ENCODE measurements at places on chromosomes 3 and 15.

DNA sequence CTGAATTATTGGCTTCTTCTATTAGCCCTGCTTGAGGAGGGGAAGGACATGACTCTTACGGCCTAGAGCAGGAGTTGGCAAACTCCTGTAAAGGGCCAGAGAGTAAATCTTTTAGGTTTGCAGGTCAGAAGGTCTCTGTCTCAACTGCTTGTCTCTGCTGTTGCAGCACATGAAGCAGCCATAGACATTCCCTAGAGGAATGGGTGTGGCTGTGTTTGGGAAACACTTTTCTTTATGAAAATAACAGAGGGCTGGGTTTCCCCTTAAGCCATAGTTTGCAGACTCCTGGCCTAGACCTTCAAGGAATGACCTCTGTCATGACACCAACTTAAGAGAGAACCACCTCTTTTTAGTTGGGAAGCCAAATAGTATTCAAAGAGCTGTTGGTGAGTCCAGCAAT lies 10.3 kb downstream of the TRAK1 start:
- DNase-seq = no peak

- DNase-seq = no peak
Measured at GRCh38 chr3:178147001-178147400, 389.2 kb upstream of the KCNMB2 start.

GRCh38 chr15:68379759-68380290 lies 52.1 kb downstream of the ITGA11 start:
- no peak for DNase-seq

- no peak for DNase-seq
Measured at GRCh38 chr3:45953536-45953935, 10.3 kb downstream of the CXCR6 start.

DNA sequence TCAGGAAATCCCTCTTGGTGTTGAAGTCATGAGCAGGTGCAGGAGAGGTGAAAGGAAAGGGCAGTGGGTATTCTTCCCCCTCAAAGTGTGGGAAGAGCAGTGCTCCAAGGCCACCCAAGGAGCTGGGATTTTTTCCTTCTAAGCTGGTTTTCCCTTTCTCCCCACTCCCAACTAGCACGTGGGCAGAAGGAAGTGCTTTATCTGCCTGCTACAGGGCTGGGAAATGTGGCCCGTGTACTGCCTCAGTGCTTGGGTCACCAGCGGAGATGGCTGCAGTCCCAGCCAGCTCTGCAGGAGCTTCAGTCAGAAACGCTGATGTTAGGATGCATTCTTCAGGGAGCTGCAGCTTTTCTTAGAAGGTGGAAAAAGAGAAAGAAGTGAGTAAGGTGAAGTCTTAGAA lies 99.2 kb downstream of the CACNA1D start:
- no peak for DNase-seq

DNA sequence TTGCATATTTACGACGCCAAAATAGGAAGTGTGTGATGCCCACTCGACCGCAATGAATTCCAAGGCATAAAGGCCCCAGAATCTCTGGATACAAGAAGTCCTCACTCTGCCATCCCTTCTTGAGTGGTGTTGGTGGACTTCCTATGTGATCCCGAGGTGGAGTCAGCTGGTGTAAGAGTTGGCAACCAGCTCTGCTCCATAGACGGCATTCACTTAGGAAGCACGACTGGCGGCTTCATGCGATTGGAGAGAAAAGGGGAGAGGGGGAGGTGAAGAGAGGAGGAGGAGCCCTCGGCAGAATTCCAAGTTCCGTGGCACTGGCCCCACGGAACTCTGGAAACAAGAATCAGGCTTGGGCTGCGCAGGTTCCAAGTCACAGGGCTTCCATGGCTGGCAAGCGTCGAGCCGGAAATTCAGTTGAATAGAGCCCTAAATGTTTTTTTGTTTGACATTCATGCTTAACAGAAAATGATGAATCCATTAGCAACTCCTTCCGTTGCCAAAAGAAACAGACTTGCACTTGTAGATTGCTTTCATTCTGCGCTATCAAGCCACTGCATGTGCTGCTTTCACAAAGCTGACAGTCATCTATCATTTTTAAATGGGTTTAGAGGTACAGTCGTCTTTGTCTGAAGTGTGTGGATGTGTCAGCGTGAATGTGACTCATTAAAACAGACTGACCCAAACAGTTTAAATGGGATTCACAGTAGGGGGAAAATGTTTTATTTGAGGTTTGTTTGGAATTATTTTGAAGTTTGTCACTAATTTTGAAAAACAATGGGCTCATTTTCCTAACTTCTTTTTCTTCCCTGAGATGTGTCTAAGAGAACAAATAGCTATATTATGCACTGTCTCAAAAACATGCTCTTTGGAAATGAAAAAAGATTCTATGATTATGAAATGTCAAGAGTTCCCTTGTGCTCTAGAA lies 428.3 kb upstream of the ATP11B start:
- no peak for DNase-seq

DNA sequence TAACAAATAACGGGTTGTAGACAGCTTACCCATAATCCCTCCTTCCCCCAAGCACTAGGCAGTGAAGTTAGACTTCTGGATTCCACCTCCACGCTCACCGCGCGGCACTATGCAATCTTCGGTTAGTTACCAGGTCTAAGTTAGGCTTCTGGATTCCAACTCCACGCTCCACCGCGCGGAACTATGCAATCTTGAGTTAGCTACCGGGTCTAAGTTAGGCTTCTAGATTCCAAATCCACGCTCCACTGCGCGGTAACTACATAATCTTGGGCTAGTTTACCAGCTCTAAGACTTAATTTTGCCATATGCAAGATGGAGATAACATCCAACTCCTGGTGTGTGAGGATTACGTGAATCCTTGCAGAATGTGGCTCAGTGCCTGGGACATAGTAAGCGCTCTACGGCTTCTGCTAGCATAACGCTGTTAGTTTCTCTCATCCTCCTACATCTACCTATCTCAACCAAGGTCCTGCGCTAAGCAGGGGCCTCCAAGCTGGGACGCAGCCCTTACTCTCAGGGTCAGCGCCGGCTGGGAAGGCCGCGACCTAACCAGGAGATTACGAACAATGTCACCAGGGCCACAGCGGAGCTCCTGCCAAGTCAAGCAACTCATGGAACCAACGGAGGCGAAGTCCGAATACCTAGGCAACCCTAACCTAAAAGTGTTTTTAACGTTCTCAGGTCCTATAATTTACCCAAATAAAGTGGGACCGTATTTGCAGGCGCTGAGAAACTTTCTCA lies 497 bp upstream of the RPLP1 start:
- DNase-seq = peak; percentile 24

DNA sequence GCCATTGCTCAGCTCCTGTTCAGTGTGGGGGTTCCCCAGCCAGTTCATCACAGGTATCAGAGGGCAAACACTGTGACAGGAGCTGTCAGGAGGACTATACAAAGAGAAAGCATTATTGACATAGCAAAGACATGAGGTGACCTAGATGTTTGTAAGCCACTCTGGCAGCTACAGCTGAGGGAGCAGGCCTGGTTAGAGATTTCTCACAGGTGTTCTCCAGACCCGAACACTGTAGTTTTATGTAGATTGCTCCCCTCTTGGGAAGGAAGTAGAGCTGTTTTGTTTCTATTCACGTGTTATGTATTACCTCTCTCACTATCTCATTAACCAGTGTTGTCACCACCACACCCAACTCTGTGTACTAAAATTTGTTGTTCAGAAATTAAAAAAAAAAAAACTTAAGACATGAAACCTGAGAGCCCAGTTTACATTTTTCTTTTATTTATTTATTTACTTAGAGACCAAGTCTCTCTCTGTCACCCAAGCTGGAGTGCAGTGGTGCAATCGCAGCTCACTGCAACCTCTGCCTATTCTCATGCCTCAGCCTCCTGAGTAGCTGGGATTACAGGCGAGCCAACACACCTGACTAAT lies 123.7 kb downstream of the RBPMS2 start:
- DNase-seq = no peak

- no peak for DNase-seq
Measured at GRCh38 chr3:178671791-178672190, 135.6 kb downstream of the KCNMB2 start.

DNA sequence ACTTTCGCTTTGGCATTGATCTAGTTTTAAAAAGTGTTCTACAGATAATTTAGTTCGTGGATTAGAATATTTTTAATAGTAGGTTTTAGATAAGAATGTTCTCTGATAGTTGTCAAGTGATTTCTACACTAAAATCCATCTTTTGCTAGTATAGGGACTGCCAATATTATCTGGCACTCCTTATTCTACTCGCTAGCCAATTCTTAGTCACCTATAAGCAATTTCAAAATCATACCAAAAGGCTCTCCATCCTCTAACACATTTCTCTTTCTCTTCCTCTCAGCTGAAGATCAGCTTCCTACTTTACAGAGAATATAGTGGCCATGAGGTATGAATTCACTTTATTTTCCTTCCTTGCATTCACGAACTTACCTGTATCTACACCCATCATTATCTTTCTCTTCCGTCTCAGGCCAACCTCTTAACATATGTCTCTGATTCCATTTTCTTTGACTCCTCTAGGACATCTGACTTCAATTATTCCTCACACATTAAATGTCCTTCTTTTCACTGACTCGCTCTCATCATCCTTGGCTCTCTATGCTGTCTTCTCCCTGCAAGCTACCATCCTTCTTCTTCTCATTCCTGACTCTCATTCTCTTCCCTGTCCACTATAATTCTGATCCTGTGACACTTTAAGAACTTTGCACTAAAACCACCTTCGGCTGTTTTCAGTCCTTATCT lies 35.5 kb downstream of the C3orf80 start:
- DNase-seq = no peak

DNA sequence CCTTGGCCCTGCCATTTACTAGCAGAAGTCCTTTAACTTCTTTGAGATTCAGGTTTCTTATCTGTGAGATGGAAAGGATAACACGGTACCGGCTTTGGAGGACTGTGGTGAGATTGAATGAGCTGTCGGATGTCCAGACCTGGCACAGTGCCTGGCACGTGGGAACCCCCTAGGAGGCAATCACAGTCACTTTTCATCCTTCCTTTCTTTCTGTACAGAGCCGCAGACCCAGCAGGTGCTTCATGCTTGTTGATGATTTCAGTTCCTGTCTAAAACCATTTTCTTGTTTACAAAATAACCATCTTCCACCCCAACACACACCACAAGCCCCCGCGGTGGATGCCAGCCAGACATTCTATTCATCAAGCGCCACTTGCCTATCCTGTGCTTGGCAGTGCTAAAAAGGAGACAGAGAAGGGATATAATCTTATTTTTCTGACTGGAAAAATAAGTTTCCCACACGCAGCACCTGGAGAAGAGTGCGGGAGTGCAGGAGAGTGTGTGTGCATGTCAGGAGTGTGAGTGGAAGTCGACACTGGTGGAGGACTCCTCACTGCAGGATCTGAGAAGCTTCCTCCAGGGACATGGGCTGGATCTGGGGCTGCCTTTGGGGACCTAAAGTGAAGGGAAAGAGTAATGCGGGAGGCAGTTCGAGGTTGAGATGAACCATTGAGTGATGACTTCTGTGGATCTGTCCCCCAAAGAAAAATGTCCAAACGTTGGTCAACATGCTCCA lies 85.7 kb downstream of the ST6GAL1 start:
- no peak for DNase-seq

DNA sequence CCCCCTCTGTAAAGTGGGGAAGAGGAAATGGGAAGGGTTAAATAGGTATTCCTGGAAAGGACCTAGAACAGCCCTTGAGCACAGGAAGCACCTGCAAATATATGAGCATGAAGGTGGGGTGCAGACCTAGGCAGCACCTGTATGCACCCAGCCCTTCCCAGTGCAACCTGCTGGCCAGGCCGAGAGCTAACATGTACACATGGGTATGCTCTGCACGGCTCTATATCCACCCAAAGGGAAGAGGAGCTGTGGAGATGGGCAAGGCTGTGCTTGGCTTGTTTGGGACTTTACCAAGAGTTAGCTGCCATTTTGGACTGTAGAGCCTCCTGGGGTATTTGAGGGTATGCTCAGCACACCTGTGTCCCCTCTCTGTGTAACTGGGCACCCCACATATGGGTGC lies 171.2 kb downstream of the KLF13 start:
- no peak for DNase-seq

DNA sequence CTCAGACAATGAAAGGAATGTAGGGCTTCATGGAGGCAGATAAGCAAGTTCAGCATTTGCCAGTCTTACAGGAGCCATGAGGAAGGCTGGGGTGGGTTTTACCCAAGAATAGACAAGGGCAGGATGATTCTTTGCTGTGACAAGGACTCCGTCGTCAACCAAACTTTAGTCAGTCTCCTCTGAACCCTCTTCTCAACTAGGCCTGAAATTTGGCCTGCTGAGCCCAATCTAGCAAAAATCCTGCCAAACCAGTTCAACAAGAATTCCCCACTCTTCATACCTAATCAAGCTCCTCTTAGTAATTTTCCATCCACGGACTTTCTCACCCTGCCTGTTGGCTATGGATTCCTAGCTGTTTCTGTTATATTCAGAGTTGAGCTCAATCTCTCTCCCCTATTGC lies 280.5 kb downstream of the TBL1XR1 start:
- no peak for DNase-seq

DNA sequence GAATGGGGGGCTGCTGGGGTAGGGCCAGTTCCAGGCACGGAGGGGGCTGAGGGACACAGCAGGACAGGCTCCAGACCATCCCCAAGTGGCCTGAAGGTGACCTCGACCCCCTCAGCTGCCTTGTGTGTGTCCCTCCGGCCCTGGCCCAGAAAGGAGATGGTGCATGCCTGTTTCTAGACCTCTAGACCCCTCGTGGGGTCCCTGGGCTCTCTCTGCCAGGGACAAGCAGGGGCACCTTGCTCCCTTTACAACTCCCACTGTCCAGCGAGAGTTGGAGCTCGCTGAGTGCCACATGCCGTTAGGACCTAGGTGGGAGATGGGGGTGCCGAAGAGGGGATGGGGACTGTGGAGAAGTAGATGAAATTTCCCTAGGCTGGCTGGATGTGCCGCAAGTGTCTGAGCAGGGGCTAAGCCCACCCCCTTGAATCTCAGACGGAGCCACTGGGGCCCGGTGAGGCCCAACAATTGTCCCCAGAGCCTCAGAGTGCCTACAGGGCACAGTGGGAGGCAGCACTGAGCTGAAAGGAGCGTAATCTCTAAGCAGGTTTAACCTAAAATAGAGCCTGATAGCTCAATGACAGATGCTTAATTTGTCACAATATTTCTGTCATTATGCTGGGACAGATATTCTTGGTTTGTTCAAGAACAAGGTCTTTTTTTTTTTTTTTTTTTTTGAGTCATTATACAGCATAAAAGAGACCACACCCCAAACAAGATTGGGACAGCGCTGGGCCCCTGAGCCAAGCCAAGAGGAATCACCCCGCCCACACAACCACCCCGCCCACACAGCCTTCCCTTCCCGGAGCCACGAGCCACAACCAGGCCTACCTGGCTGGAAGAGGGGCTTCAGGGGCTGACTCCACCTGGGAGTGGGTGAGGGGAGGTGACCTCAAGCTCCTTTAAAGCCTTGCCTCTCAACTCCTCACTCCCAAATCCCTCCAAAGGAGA lies 23.6 kb upstream of the KLF13 start:
- DNase-seq = no peak

GRCh38 chr3:178669758-178670157 lies 133.5 kb downstream of the KCNMB2 start:
- no peak for DNase-seq

DNA sequence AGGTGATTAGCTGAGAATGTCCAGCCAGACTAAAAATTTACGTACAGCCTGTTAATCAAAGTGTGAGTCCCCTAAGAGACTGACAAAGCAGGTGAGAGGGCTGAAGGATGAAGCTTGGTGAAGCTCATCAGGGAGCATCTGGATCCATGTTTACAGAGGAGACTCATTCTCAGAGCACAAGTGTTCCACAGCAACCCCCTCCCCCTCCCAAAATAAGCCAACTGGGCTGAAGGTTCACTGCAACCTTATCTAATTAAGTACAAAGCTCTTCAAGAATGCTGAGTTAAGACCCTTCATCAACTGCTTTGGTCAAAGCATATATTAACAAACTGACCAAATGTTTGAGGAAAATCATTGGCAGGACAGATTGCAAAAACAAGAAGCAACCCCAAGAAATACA lies 262.6 kb upstream of the ZNF385D start:
- DNase-seq = no peak

Data from AML-193 (cell line).